ENCODE measurements at places on chromosomes 3 and 15.
A peak's percentile ranks its signal among the peaks of the same experiment; 100 is the strongest.

DNA sequence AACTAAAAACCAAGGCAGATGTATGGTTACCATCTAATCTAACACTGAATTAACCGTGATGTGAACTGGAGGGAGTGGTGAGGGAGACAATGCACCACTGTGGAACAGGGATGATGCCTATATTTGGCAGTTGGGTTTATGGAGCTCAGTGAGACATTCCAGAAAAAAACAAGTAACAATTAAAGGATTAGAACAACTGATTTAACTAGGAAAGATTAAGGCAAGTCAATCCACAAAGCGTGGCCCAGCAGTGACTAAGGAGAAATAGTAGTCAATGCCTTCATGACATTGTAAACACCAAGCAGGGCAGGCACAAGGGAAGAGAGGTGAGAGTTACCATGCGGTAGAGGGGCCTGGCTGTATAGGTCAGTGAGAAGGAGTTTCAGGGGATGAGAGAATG lies 38.1 kb downstream of the CHAC1 start:
- DNase-seq: no peak

DNA sequence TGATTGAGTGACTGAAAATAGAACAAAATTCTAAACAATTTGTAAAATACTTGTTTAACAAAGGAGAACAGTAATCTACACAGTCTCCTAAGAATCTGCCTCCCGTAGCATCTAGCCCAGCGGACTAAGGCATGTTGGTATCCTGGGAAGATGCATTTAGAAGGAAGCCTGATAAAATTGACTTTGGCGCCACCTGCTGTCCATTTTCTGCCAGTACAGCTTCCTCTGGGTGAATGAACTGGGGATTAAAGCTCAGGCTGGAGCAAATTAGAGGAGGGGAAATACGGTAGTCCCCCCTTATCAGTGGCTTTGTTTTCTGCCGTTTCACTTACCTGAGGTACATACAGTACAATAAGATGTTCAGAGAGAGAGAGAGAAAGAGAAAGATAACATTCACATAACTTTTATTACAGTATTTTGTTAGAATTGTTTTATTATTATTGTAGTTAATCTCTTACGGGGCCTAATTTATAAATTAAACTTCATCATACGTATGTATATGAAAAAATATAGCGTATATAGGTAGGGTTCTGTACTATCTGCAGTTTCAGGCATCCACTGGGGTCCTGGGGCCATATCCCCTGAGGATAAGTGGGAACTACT lies 191.6 kb downstream of the GAP43 start:
- peak; percentile 50 for DNase-seq

DNA sequence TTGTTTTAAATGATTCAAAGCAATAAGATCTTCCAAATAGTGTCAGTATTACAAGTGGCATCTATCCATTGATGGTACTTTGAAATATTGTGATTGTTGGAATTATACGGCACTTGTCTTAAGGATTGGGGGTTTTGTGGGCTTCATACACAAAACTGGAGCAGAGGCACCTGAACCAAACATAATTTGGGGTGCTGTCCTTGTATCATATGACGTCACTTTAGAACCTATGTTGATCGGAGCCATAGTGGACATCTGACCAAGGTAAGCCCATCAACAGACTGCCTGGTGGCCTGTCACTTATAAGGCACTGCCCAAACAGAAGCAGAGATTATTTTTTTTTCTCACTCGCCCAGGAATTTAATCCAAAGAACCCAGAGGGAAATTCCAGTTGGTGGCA lies 2.9 kb upstream of the LRRC58 start:
- no peak for DNase-seq

DNA sequence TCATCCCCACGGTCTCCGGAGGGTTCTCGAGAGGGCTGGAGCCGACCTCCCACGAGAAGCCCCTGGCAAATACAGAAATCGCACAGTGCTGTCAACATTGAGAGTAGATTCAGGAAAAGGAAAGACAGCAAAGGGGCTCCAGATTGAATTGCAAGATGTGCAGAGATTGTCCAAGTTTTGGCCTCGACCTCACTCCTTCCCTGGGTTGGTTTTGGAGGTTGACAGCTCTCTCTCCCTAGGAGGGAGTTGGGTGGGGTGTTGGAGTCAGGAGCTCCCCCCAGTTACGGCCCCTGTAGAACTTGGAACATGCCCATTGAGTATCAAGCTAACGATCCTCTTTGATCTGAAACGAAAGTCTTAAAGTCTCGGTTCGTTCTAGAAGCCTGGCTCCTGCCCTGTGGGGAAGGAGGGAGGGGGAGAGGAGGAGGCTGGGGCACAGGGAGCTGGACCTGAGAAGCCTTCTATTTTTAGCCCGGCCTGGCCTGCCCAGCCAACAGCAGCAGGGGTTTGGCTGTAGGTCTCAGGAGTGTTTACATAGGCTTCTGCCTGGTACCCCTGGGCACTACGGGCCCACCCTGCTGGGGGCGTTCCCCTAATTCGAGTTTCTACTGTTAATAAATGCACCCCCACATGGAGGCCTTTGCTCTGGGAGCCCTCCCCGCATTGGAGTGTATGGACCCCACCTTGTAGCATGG lies 672 bp upstream of the KY start:
- DNase-seq: no peak

DNA sequence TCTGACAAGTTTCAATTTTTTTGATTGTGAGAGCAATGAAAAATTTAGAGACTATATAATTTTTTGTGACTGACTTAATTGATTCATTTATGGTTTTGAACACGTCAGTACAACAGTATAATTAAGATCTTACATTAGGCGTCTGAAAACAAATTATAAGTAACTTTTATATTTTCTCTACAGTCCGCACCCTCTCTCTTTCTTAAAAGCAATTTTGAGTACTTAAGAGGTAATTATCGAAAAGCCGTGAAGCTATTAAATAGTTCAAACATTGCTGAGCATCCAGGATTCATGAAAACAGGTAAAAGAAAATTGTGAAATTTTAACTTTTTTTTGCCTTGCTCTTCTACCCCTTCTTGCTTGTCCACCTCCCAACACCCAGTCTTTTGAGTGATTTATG lies 34.9 kb downstream of the CNOT10 start:
- no peak for DNase-seq

- DNase-seq: no peak
Measured at GRCh38 chr15:90412356-90413194, 24.5 kb downstream of the IQGAP1 start.

- DNase-seq: no peak
Measured at GRCh38 chr3:156483002-156483401, 71.9 kb downstream of the SSR3 start.

DNA sequence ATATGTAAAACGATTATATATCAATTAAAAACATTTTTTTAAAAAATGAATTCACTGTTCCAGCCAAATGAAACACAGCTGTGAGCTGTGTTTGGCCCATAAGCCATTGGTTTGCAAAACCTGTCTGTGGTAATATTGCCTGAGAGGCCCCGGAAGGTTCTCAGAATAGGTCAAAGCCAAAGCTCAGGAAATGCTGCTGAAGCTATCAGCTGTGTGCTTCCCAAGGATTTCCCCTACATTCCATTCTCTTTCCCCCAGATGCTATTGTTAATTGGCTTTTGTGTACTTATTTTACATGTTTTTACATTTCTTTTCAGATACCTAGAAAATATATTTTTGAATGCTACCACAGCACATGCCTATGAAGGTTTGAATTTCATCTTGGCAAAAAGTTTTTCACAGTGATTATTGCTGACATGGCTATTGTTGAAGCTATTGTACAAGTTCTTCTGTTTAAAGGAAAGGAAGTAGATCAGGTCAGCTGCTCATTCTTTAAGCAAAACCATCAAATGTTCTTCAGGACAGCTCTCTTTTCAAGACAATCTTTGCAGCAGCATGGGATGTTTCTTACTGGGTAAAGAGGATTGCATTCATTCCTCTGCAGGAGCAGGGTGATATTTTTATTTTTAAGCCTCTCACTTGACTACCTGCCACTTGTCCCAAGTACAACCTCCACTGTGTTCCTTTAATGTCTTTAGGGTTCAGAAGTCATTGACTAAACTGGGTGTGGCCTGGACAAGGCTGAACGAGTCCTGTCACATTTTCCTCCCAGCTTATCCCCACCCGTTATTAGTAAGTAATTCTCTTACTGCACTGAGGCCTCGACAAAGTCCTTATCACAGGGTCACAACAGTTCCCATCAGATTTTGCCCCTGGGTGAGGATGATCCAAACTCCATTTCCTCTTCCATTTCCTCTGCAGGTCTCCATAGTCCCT lies 26.3 kb upstream of the BNC1 start:
- no peak for DNase-seq

GRCh38 chr3:52469001-52469400 lies 13.6 kb downstream of the NISCH start:
- DNase-seq: no peak

GRCh38 chr3:74590620-74591262 lies 23.7 kb downstream of the CNTN3 start:
- no peak for DNase-seq

DNA sequence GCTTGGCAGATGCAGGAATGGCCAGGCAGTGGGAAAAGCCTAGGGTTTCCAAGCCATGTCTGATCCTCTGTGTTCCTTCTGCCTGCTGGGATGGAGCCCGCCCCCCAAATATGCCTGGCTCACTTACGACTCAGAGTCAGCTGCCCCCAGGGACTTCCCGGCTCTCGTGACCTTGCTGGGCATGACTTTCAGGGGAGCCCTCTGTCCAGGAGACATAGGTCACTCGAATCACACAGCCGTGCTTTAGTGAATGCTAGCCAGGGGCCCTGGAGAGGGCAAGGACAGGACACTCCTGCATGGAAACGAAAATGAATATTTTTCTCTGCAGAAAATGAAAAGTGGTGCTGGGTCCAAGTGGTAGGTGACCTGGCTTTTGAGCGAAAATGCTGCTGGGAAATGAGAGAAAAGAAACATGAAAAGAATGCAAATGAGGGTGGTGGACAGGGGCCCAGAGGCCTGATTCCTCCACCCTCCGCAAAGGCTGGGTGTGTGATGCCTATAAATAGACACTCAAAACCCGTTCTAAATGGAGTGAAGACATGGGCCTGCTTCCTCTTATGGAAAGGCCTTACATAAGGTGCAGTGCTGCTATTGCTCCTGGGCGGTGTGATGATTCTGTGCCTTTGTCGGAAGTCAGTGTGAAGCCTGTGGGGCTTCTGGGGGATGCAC lies 107.4 kb downstream of the APBA2 start:
- DNase-seq: no peak

- DNase-seq: no peak
Measured at GRCh38 chr3:43128464-43128863, 22.6 kb upstream of the POMGNT2 start.

- no peak for DNase-seq
Measured at GRCh38 chr15:77457905-77458265, 37.2 kb downstream of the HMG20A start.

DNA sequence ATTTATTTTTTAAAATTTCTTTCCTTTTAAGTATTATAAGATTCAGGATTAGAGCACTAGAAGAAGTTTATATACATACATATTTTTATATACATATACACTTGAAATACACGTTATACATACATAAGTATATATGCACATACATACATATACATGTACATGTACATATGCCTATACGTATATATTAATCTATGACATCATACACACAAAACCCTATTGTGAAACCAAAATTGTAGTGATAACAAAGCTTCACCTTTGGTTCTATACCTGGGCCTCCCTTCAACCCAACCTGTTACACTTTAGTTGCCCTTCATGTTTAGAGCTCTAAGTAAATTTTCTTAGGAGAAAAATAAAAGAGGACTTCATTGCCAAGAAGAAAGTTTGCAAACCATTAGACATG lies 17.0 kb downstream of the AADACL2 start:
- no peak for DNase-seq

GRCh38 chr15:62797171-62797570 lies 245.4 kb upstream of the TPM1 start:
- DNase-seq: no peak

GRCh38 chr15:59999612-60000112 lies 4.4 kb upstream of the FOXB1 start:
- no peak for DNase-seq

GRCh38 chr3:44104668-44105321 lies 136.9 kb upstream of the TOPAZ1 start:
- no peak for DNase-seq

GRCh38 chr3:63762934-63763550 lies 56.1 kb upstream of the C3orf49 start:
- no peak for DNase-seq
